ENCODE measurements at places on chromosomes 4 and X.

GRCh38 chr4:56240554-56241174 lies 146.6 kb downstream of the AASDH start:
- DNase-seq: no peak

GRCh38 chr4:108683479-108683878 lies 33.1 kb downstream of the OSTC start:
- DNase-seq: no peak

GRCh38 chrX:24253469-24253868 lies 60.4 kb downstream of the SUPT20HL2 start:
- no peak for DNase-seq

GRCh38 chr4:158949099-158949498 lies 153.8 kb upstream of the RAPGEF2 start:
- no peak for DNase-seq

GRCh38 chrX:105475801-105476200 lies 255.3 kb upstream of the TEX13A start:
- DNase-seq: no peak

DNA sequence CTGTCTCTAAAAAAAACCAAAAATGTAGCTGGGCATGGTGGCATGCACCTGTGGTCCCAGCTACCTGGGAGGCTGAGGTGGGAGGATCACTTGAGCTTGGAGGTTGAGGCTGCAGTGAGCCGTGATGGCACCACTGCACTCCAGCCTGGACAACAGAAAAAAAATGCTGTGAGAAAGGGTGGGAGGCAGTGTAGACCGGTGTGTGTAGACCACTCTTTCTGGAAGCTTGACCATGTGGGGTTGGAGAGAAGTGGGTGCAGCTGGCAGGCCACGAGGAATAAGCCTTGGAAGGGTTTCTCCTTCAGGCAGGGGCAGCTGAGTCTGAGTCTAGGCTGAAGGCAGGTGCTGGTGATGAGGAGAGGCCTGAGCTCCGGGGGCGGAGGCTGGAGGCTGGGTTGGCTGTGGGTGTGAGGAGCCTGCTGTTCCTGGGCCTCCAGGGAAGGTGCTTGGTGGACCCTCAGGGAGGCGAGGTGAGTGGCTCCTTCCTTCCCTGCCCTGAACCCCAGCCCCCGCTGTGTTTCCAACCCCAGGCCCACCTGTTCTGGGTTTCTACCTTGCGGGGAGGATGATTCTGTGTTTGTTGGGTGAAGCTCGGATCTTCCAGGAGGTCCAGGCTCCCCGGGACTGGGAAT lies 9.3 kb upstream of the TBC1D14 start:
- no peak for DNase-seq

- DNase-seq: no peak
These were observed 43.2 kb upstream of the CCDC149 start for GRCh38 chr4:24956091-24956490.

DNA sequence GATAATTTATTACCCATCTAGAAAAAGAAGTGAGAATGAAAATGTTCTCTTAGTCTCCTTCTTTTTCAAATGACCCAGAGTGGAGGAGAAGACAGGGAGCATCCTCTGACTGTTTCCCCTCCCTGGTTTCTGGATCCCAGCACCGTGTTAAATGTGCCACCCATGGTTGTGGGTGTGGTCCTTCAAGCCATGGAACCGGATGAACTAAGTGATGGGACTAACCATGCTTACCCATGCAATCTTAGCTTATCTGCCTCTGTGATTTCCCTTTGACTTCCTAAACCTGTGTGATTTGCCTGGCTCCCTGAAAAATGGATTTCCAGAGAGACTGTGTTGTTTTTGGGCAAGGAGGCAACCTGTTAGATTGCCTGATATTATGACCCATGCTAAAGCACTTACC lies 437.1 kb downstream of the MAGEB5 start:
- no peak for DNase-seq

GRCh38 chrX:85808217-85808616 lies 239.1 kb downstream of the CHM start:
- no peak for DNase-seq

- no peak for DNase-seq
These were observed 2548.6 kb downstream of the PCDH7 start for GRCh38 chr4:33268776-33269175.

Measured in NCI-H187 treated with DMSO at 0.1 percent for 48 hours (cell line).